ENCODE measurements at places on chromosomes 11 and 22.

- DNase-seq = no peak
These were observed 32.2 kb downstream of the ZBED4 start for GRCh38 chr22:49885881-49886280.

DNA sequence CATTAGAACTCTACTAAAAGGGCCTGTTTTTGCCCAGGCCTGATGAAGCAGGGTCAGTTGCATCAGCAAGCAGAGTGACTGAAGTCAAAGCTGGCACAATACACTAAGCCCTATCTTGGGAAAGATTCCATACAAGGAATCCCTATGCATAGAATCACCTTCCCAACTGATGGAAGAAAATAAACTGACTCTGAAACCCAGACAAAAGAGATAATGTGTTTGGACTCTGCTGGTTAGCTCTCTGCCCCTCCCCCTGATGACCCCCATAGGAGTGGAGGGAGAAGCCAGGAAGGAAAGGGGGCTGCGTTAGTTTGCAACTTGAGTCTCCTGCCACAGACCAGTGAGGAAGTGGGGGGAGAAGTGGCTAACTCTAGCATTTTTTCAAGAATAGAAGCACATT, 32.9 kb downstream of the GALNT18 start:
- DNase-seq = no peak

- DNase-seq = peak; percentile 1
These were observed 5.9 kb upstream of the OR52L1 start for GRCh38 chr11:5992604-5993251.

DNA sequence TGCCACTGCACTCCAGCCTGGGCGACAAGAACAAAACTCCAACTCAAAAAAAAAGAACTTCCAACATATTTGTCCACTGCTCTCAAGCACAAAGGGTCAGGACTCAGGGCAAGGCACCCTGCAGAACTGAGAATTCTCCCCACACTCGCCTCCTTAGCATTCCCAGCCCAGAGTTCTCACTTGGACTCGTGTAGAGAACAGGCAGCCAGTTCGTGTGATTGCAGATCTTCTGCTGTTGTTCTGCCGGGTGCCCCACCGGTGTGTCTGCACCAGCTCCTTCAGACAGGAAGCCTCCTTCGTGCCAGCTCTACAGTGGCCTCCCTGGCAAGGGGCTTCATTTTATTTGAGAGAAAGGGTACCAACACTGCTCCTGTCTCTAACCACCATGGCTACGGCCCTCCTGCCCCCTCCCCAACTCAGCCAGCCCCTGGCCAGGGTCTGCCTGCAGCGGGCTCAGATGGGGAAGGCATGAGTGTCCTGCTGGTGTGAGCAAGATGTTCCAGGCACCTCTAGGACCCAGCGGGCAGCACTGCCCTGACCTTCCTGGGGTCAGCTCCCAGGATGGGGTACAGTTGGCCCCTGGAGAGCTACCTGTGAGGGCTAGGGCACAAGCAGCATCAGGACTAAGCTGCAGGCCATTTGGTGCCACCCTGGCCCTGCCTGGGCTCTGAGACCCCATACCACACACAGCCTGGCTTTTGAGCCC, 19.5 kb upstream of the SCGB1A1 start:
- no peak for DNase-seq

DNA sequence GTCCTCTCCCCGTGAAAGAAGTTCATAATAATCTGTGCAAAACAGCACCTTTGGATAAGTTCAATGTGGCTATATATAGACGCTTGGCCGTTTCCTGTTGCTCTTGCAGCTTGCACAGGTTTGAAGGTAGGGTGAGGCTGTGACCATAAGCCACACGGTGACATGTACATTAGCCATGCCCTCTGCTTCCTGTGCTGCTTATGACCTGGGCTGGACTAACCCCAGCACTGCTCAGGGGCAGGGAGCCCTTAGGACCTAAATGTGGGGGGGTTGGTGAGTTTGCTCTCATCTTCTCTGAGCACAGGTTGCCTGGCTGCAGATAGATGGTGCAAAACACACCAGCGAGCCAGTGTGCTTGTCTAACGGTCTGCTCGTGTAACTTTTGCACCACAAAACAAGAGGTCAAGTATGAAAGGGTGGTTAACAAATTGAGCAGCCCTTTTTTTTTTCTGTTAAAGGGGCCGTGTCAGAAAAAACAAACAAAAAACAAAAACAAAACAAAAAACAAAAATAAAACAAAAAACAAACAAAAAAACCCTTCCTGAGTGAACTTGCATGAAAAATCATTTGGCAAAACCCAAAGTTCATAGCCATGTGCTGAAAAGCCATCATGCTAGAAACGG, 37.3 kb downstream of the FLI1 start:
- DNase-seq = no peak

- DNase-seq = no peak
These were observed 364.8 kb downstream of the RAB38 start for GRCh38 chr11:87810486-87810885.

GRCh38 chr22:48677168-48677520, 1150.5 kb downstream of the BRD1 start:
- DNase-seq = no peak

DNA sequence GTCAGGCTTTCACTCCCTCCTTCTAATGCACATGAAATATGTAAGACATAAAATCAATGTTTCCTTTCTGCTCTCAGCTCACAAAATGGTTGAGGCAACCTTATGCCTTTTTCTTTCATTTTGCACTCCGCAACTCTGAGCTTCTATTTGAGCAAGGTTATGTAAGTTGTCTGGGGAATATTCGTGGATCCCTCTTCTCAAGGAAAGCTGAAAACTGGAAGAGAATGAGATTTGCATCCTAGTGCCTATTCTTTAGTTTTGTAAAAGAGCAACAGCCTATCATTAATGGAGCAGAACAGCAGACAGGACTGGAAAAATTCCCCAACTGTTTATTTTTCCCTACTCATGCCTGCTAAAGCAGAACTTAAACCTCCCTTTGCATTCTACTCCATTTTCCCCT, 141.7 kb downstream of the FAM76B start:
- DNase-seq = no peak

DNA sequence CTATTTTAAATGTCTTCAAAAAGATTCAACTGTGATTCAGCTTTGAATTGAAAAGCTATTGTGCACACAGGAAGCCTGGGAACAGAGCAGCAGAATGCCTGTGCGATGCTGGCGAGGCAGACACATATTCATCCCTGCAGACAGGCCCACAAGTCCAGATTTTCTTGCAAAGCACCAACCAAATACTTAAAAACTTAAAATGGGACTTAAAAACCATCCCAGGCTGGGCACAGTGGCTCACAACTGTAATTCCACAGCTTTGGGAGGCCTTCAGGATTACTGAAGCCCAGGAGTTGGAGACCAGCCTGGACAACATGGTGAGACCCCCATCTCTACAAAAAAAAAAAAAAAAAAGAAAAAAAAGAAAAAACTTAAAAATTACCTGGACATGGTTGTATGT, 122.6 kb upstream of the SERPIND1 start:
- DNase-seq = no peak

DNA sequence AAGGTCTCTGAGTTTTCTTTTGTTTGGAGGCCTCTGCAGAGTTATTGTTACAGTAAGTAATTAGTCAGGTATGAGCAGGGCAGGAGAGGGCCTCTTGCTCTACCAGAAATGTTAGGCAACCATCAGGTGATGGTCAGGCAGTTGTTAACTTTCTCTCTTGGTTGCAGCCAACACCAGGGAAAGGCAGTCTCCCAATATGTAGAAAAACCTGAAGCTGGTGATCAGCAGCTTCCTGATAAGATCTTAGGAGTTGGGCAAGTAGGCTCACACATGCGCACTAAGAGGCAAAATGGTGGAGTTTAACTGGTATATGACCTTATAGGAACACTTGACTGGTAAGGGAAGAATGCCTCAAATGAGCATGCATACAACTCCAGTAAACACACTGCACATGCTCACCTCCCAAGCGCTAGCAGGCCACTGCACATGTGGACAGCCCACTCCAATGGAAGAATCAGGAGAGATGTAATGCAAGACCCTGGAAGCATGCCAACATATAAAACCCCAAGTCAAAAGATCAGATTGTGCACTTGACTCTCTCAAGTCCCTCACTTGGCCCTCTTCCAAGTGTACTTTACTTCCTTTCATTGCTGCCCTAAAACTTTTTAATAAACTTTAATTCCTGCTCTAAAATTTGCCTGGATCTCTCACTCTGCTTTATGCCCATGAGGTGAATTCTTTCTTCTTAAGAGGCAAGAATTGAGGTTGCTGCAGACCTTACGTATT, 23.7 kb upstream of the SLC35F2 start:
- no peak for DNase-seq

DNA sequence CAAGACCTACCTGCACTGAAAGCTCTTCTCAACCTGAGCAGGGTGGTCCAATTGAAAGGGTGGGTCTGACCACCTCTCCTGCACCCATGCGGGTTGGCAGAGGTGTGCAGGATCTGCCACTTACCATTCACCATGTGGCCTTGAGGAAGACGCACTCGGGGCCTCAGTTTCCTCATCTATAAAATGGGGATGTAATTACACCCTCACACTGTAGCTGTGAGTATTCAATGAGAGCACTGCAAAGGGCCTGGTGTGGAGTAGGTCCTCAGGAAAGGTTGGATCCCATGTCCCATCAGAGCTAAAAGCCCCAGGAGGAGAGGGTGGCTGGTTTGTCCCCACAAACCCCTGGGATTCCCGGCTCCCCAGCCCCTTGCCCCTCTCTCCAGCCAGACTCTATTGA, 557 bp upstream of the TAGLN start:
- DNase-seq = no peak

DNA sequence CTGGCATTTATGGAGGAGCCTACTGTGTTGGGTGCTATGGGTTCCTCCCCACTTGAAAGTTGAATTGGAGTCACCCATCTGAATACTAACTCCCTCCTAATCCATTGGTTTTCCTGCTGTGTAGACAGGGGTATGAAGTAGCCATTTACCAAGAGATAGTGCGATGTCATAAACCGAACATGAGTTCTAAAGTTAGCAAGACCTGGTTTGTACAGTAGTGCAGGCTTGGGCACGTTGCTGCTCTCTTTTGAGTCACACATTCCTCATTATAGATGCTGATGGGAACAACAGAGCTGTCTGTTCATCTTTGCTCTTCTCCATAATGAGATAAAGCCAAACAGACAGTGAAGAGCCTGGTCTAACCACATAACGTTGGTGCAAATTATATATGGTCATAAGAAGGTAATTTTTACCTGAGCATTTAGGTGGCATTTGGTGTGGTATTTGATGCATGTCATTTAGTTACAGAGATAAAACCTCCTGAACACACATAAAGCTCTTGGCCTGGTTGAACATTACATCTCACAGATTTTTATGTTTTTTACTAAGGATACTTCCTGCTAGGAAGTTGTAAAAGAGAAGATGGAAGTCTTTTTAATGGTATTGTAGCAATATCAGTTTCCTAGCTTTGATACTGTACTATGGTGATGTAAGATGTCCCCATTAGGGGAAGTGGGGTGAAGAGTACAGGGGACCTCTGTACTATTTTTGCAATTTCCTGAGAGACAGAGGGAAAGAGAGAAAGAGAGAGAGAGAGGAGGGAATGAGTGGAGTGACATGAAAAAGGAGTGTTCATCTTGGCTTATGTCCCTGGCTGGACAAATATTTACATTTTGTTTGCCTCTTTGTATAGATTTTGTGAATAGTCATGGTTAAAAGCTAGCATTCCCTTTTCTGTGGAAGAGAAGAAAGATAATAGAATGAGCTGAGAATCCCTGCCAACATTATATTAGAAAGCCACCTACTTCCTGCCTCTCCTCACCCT, 27.9 kb downstream of the GRAP2 start:
- DNase-seq = no peak

DNA sequence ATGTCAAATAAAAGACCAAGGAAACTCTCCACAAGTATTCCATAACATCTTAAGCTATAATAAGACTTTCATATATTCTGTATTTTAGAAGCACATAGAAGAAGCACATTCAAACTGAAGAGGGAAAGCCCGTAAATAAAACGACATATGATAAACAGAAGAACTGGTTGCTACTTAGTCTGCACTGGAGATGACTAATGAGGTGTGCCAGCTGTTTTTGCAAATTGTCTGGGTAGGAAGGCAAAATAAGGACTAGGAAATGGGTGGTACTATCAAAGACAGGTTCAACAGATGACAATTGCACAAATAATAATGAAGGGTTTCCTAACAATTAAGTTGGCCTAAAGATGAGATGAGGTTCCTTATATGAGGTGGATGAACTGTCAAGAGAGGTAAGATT, 593.2 kb upstream of the CCDC179 start:
- no peak for DNase-seq

DNA sequence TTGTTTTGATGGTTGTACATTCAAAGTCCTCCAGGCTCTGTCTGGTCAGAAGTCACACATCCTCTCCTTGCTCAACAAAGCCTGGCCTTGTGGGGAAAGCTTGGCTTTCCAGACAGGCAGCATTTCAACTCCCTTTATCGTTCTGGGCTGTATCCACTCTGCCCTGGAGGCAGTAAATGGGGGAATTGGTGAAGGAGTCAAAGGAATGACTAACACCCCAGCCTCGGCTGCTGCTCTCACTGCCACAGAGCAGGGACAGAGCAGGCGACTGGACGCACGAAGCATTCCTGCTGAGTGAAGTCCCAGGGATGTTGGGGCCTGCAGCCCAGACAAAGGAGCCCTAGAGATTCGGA, 52.8 kb downstream of the WNT11 start:
- DNase-seq = peak; percentile 38

GRCh38 chr11:27025957-27026733, 14.5 kb upstream of the BBOX1 start:
- DNase-seq = no peak

DNA sequence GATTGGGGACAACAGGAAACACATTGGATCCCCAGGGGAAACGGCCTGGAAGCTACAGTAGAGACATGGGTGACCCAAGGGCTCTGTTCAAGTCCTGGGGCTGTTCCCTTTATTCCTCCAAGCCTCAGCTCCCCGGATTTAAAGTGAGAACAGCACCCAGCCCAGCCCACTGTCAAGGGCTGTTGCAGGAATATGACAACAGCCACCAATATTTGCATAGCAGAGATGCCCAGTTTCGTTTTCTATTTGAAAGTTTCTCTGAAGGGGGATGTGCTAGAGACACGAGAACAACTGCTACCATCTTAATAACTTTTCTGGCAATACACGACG, 81.1 kb upstream of the WNT7B start:
- DNase-seq = no peak

GRCh38 chr11:120303004-120303637, 22.0 kb upstream of the TLCD5 start:
- DNase-seq = peak; percentile 47

GRCh38 chr11:11370255-11370961, 17.4 kb upstream of the CSNK2A3 start:
- no peak for DNase-seq

- peak; percentile 67 for DNase-seq
These were observed 10.2 kb downstream of the PACS1 start for GRCh38 chr11:66080055-66080817.

GRCh38 chr11:130247319-130247718, 67.4 kb downstream of the ZBTB44 start:
- DNase-seq = no peak

GRCh38 chr11:88119561-88119960, 55.7 kb downstream of the RAB38 start:
- DNase-seq = no peak

DNA sequence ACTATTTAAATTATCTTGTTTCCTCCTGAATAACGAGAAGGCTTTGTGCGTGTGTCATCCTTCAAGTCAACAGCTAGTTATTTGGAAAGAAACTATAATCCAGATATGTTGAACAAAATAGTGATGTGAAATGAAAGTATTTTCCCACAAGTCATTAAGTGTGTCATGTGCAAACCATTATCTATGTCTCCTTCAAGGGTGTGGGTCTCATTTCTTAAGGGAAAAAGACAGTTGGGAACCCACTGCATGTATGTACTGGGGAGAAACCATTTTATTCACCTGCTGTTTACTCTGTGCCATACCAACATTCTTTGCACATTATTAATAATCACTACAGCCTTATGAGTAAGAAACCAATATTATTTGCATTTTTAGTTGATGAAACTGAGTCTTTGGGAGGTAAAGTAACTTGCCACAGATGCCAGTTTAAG, 145.3 kb upstream of the CTSC start:
- DNase-seq = no peak

Data from AG09309 (cell line).